ENCODE measurements at places on chromosomes 6 and 20.
A peak's percentile ranks its signal among the peaks of the same experiment; 100 is the strongest.

GRCh38 chr6:151096255-151096612 lies 143.5 kb upstream of the AKAP12 start:
- DNase-seq = no peak

GRCh38 chr20:7695051-7695495 lies 245.2 kb downstream of the HAO1 start:
- DNase-seq = no peak

DNA sequence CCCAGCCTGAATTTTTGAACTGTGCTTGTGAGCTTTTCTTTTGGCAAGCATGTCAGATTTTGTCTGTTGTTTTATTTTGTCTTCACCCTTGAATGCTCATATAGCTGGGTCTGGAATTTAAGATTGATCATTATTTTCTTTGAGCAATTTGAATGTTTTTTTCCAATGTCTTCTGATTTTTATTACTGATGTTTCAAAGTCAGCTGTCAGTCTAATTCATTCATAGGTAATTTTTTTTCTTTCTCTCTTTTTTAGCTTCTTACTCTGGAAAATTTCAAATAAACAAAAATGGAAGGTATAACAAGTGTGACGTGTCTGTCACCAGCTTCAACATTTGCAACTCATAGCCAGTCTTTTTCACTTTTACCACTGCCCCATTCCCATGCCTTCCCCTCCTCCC lies 15.1 kb downstream of the ATRN start:
- no peak for DNase-seq

DNA sequence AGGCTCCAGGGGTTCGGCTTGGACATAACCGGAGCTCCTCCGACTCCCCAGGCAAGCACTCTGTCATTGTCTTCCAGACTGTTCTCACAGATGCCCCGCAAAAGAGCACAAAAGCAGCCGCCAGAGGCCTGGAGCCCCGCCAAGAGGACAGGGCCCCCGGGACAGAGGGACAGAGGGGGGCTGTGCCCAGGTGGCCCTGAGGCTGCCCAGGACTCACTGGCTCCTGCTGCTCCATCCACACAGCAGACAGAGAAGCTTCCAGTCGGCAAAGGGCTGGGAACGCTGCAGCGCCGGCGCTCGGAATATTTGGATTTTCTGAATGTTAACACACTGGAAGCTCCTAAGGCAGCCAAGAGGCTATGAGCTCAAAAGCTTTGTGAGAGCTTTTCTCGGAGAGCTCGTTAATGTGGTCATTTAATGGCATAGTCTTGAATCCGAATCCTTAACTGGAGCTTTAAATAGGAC lies 68.0 kb upstream of the QKI start:
- no peak for DNase-seq

DNA sequence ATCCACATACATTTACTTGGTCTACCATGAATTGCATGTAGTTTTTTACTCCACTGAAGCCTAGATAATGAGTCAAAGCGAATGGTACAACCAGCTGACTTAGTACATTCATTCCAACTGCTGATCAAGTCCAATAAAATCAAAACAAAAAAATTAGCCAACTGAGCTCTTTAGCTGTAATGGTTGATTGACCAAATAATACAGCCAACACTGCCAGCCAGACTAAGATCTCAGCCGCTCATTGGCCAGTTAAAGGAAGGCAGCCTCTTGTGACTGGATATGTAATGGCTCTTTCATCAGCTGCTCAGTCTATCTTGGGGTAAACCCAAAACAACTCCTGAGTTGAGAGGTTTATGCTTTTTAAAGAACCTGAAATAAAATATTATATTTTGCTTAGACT lies 204.3 kb upstream of the RSPO3 start:
- DNase-seq = no peak

DNA sequence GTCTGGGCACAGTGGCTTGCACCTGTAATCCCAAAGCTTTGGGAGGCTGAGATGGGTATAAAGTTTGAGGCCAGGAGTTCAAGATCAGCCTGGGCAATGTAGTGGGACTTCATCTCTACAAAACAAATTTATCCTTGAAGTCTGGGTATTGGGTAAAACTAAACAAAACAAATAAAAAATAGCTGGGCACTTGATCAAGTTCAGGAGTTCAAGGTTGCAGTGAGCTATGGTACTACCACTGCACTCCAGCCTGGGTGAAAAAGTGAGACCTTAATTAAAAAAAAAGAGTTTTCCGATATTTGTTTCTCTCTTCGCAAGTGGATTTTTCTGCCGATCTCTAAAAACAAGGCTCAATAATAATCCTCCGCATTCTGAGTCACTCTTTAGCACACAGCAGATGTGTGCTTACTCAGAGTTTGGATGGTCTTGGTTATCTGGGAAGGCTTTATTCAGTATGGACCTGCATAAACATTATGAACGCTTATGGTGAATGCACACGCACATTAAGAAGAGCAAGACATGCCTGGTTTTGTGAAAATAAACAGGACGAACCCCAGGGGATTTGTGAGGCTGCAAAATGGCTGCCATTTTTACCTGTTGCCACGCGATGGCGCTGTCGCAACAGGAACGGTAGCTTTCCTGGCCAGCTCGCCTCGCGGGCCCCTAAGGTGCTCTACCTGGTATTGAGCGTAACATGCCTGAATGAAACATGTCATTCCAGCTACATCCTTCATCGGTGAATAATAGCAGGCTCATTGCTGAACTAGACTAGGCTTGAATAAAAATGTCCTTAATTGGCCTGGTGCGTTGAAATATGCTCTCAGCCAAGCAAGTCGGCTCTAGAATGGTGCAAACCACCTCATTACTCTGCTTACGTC lies 6.0 kb downstream of the OPN5 start:
- peak; percentile 34 for DNase-seq

DNA sequence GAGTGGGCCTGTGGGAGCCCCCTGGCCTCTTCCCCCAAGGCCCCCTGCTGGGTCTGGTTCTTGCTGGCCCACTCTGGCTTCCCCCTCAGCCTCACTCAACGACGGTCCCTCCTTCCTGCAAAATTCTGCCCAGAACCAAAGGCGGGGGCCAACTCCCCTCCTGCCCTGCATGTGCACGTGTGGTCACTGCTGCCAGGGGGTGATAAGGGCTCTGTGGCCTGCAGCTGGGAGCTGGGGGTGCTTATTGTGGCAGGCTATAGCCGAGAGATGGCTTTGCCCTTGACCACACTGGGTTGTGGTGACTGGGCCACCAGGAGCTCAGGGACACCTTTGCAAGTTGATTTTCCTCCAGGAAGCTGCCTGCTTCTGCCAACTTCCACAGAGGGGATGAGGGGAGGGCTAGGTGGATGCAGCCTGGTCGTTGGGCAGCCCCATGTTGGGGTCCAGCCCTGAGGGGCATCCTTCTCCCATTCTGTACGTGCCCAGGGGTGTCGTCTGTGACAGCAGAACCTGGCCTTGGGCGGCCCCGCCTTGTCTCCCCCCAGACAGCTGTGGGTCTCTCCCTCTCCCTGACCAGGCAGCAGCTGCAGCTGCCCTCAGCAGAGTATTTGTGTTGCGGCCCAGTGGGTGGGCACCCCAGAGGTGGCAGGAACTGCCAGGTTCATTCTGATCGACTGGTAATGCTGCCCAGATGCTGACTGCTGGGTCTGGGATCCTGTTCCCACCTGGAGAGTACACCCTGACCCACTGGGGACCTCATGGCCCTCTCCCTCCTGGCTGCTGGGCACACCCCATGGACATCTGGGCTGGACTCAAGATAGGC lies 5.6 kb downstream of the TCEA2 start:
- DNase-seq = no peak

- DNase-seq = no peak
Measured at GRCh38 chr6:21078497-21078896, 515.1 kb upstream of the SOX4 start.

- DNase-seq = no peak
Measured at GRCh38 chr6:55953335-55953734, 77.9 kb upstream of the BMP5 start.

GRCh38 chr20:62553136-62553837 lies 77.5 kb upstream of the GATA5 start:
- no peak for DNase-seq

DNA sequence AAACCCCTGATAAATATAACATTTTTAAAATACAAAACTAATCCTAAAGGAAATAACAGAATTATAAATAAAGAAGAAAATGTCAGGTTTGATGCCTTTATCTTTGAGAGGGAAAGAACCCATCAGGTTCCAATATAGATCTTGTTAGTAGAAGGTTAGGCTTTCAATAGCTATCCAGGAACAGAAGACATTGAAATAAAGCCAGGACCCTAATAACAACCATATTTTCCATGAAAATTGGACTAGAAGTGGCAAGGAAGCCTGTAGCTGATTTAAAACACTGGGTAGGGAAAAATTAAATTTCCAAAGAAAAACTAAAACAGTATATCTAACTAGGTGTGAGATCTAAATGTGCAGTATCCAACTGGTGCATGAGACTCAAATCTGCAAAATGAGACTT lies 185.2 kb upstream of the STXBP5 start:
- no peak for DNase-seq

- no peak for DNase-seq
Measured at GRCh38 chr20:57772349-57772964, 62.6 kb upstream of the PMEPA1 start.

DNA sequence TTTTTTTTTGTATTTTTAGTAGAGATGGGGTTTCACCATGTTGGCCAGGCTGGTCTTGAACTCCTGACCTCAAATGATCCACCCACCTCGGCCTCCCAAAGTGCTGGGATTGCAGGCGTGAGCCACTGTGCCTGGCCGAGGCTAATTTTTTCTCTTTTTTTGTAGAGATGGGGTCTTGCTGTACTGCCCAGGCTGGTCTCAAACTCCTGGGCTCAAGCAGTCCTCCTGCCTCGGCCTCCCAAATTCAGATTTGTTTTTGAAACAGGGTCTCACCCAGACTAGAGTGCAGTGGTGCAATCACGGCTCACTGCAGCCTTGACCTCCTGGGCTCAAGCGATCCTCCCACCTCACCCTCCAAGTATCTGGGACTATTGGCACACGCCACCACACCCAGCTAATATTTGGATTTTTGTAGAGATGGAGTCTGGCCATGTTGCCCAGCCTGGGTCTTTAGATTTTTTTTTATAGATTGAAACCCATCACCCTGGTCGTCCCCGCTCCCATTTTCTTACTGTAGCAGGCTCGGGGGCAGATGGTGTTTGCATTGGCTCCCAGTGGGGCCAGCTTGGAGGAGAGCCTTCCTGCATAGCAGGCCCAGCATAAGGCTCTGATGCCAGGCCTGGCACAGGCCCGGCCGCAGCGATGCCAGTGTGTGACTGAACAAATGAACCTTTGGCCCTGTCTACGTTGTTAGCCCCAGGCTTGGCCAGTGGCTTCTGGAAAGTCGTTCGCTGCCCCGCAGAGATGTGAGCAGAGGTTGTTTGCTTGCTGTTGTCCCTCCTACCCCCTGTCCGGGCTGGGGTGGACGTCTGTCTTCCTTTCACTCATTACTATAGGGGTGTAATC lies 4.3 kb upstream of the MTG2 start:
- no peak for DNase-seq

GRCh38 chr6:159071843-159072769 lies 27.3 kb upstream of the TAGAP start:
- no peak for DNase-seq

- DNase-seq = no peak
Measured at GRCh38 chr20:53009979-53010735, 38.0 kb downstream of the TSHZ2 start.

- DNase-seq = no peak
Measured at GRCh38 chr20:39016506-39016905, 54.4 kb downstream of the DHX35 start.

DNA sequence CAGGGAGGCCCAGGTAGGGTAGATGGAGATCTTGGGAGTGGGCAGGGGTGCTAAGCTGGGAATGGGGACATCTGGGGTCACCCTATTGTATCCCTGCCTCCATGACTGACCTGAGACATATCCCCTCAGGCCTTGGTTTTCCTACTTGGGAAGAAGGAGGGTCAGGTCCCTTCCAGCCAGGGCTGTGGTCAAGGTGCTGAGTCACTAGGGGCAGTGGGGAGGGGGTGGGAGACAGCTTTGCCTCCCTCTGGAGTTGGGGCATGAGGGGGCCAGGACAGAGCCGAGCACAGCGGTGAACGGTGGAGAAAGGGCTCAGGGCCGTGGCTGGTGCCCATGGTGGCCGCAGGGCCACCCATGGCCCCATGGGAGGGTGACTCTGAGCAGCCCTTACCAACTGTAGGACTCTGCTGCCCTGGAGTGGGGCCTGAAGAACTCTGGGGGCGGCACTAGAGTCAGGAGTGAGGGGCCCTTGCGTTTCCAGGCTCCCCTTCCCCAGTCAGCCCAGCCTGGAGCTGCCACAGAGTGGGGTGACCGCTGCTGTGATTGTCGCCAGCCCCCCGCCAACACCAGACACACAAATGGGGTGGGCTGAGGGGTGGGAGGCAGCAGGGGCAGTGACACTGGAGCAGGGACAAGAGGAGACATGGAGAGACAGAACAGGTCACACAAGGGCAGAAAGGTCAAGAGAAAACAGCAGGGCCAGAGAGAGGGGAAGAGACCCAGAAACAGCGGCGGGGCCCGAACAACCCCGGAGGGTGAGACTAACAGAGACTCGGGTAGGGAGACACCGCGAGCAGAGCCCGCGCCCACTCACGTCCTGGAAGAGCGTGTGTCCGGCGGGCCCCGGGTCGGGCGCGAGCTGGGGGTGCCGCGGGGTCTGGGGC lies 576 bp downstream of the NECAB3 start:
- DNase-seq = no peak

- DNase-seq = no peak
Measured at GRCh38 chr20:39954621-39955020, 734.4 kb downstream of the MAFB start.

GRCh38 chr20:9108260-9108659 lies 39.4 kb downstream of the PLCB4 start:
- DNase-seq = no peak

GRCh38 chr6:101806241-101806640 lies 412.7 kb downstream of the GRIK2 start:
- DNase-seq = no peak

DNA sequence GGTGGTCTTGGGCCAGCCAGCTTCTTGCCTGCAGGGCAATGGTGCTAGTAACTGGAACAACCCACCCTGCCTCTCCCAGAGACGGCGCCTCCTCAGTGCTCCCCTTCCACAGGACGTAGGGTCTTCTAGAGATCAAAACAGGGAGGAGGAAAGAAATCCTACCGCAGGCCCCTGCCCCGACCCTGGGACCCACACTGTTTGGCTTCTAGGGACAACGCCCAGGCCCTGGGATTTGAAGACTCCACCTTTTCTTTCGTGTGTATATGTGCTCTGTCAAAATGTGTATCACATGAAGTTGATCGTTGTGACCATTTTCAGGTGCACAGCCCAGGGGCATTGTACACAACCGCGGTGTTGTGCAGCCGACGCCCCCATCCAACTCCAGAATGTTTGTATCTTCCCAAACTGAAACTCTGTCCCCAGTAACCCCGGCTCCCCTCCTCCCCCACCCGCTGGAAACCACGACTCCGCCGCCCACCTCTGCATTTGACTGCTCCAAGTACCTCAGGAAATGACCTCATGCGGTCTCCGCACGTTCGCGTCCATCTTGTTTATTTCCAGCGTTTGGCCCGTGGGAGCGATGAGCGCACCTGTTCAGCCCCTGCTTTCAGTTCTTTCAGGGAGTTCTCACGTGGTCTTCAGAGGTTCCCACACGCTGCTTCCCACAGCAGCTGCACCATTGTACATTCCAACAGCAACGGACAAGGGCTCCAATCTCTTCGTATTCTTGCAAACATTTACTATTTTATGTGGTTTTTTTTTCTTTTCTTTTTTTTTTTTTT lies 3.4 kb upstream of the BHLHE23 start:
- DNase-seq = peak; percentile 78

All from activated naive CD4-positive, alpha-beta T cell treated with Interleukin-2 at 50 U/mL for 16 hours (primary cell).